ENCODE measurements at places on chromosomes 11 and 22.
A peak's percentile ranks its signal among the peaks of the same experiment; 100 is the strongest.

DNA sequence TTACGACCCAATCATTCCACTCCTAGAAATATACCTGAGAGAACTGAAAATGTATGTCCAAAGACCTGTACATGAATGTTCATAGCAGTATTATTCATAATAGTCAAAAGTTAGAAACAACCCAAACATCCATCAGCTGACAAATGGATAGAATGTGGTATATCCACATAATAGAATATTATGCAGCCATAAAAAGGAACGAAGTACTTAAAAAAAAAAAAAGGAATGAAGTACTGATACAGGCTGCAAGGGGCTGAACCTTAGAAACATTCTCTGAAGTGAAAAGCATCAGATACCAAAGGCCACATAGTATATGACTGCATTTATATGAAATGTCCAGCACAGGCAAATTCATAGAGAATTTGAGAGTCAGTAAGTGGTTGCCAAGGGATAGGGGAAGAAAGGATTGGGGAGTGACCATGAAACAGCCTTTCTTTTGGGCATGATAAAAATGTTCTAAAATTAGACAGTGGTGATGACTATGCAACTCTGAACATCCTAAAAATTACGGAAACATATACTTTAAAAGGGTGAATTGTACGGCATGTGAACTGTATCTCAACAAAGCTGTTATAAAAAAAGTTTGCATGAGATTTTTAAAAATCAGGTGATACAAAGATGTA, 1.8 kb downstream of the TPST2 start:
- DNase-seq: peak; percentile 68

DNA sequence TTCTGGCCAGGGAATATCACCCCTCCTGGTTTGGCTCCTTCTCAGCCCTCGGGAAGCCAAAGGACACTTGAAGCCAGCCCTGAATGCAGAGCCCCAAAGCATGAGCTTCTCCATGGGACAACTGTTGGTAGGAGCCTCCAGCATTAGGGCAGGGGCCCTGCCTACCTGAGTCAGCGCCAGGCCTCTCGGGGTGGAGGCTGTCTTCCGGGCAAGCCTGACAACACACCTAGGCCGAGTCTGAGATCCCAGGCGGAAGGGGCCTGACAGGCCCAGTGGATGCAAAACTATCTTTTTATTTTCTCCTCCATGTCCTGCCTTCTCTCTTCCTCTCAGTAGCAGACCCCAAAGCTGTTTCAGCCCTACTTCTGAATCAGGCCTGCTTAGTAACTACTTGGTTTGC, 27.6 kb downstream of the RCOR2 start:
- no peak for DNase-seq

GRCh38 chr22:38108561-38109319, 1.7 kb downstream of the BAIAP2L2 start:
- no peak for DNase-seq

GRCh38 chr11:129458278-129458677, 82.6 kb downstream of the BARX2 start:
- DNase-seq: no peak

DNA sequence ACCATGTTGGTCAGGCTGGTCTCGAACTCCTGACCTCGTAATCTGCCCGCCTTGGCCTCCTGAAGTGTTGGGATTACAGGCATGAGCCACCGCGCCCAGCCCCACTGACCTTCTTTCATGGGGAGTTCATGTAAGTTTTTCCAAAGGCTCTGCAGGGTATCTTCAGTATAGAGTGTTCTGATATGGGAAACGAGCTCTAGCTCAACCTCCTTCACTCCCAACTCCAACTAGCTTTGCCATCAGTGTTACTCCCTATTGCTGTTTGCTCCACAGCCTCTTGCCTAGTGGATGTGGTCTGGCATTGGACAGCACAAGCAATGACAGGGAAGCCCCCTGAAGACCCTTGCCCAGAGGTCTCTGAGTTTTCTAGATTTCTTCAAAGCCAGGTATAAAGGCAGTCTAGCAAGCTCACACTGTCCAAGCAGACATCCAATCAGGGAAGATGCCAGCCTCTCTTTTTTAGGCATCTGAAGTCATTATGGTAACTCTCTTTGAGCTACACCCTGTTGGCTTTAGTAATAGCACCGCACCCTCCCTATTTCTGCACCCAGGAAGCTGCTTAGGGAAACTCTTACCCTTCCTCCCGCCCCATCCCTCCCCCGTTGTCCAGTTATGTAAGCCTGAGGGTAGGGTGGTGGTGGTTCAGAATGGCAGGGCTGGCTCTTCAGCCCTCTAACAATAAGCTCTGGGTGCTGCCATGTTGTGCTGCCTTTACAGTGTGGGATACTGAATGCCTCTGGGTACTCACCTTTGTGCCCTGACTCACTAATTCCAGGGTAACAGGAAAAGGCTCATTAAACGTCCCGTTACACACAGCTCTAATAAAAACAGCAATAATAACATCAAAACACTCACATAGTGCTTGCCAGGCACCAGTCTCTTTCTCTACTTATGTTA, 41.4 kb upstream of the CLDN5 start:
- DNase-seq: no peak

GRCh38 chr11:59173080-59173963, 1.4 kb downstream of the DTX4 start:
- DNase-seq: peak; percentile 65

- DNase-seq: no peak
These were observed 168.5 kb upstream of the BDNF start for GRCh38 chr11:27868709-27869108.

GRCh38 chr22:29040385-29041275, 21.0 kb downstream of the C22orf31 start:
- peak; percentile 80 for DNase-seq

- DNase-seq: no peak
These were observed 210.4 kb downstream of the SNX19 start for GRCh38 chr11:130705670-130706421.

GRCh38 chr11:30244265-30244664, 13.5 kb downstream of the FSHB start:
- no peak for DNase-seq

DNA sequence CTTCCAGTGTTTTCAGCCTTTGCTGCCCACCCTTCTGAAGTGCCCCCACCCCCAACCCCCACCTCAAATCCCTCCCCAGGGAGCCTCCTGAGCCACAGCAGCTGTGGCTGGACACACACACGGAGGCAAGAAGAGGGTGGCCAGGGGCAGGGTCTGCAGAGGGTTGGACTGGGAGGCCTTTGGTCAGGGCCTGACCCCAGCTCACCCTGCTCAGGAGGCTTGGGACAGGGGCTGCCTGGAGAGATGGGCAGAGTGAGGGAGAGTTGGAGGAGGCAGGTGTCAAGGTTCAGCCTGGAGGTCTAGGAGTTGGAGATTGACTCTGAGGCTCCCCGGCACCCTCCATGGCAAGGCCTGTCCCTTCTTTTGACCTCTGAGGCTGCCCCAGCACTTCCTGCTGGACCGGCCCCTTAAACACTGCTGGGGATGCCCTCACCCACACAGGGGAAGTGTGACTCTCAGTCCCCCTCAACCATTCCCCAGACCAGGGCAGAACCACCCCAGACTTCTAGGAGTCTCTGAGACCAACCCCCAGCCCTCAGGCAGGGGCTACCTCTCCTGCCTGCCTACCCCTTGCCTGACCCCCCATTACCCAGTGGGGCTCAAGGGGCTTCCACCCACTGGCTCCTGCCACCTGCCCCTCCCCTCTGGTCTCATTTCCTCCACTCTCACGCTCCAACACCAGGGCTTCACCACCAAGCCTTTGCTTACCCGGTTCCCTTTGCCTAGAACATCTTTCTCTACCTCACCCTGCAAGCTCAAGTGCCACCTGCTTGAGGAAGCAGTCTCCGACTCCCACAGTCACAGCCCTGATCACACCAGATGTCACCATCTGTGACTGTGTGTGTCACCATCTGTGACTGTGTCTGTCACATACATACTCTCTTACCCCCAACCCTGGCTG, 8.6 kb downstream of the ARAP1 start:
- DNase-seq: no peak

- no peak for DNase-seq
These were observed 7.8 kb downstream of the PRG3 start for GRCh38 chr11:57373146-57373545.

GRCh38 chr11:65777821-65778361, 2.9 kb downstream of the AP5B1 start:
- no peak for DNase-seq

GRCh38 chr22:38214302-38215056, 12.7 kb downstream of the MAFF start:
- peak; percentile 50 for DNase-seq

GRCh38 chr22:37518509-37519267, 527 bp downstream of the CARD10 start:
- no peak for DNase-seq

GRCh38 chr11:46210133-46210636, 67.3 kb upstream of the CREB3L1 start:
- peak; percentile 95 for DNase-seq

- no peak for DNase-seq
These were observed 103.5 kb downstream of the KCNC1 start for GRCh38 chr11:17838102-17838501.

- DNase-seq: peak; percentile 67
These were observed 34.7 kb upstream of the NRIP3 start for GRCh38 chr11:9038541-9038940.

- no peak for DNase-seq
These were observed 26.6 kb downstream of the ATG16L2 start for GRCh38 chr11:72840780-72841179.

DNA sequence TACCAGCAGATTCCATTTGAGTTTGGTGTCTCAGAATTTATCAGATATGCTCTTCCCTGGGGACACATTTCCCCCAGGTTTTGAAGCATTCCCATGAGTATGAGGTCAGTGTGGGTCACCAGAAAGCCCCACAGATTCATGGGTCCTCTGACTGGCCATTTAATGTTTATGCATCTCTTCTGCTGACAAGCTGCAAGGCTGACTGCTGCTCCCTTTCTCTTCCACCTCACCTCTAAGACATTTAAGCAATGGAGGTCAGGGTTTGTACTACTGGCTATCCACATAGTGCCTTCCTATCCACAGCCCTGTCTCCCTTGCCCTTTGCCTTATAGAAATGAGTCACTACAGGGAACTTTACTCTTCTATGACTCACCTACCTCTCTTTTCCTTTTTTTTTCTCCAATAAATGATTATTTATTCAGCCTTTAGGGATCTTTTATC, 106.0 kb upstream of the TIMP3 start:
- peak; percentile 46 for DNase-seq

- no peak for DNase-seq
These were observed 26.5 kb downstream of the SGSM3 start for GRCh38 chr22:40396882-40397281.

GRCh38 chr22:38468443-38469305, 778 bp downstream of the KDELR3 start:
- no peak for DNase-seq

DNA sequence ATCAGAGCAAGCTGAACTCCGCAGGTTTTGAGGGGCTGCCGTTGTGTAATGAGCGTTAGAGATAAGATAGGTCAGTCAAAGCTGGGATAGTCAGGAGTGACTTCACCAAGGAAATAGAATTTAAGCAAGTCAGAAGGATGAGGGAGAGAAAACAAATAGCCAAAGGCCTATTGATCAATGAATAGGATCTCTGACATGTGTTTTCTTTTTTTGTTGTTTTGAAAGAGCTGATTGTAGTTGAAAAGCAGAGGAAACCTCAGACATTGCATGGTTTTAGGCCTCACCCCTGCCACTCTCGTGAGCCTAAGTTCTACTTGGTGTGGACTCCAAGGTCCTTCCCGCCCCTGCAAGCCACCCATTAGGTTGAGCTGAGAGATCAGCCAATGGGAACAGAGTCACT, 3.2 kb downstream of the EIF3L start:
- DNase-seq: no peak

GRCh38 chr11:43123443-43123842, 188.4 kb upstream of the API5 start:
- no peak for DNase-seq

GRCh38 chr11:36123336-36124101, 165.7 kb downstream of the COMMD9 start:
- no peak for DNase-seq

- no peak for DNase-seq
These were observed 219.2 kb downstream of the TENM4 start for GRCh38 chr11:79221444-79222130.

DNA sequence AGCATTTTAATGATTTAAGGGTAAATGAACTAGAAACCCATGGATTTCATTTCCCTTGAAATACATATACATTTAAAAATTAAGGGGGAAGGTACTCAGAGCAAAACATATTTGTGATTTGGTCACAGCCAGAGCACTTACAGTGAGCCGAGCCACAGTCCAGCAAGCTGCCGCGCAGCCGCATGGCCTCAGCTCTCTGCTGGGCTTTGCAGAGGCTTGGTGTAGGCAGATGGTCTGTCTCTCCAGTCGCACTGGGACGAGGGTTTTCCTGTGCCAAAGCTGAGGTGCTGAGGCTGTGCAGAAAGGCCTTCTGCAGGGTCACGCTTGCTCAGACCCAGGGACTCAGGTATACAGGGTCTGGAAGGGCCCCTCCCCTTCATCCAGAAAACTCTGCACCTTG, 367.3 kb downstream of the OPCML start:
- no peak for DNase-seq

DNA sequence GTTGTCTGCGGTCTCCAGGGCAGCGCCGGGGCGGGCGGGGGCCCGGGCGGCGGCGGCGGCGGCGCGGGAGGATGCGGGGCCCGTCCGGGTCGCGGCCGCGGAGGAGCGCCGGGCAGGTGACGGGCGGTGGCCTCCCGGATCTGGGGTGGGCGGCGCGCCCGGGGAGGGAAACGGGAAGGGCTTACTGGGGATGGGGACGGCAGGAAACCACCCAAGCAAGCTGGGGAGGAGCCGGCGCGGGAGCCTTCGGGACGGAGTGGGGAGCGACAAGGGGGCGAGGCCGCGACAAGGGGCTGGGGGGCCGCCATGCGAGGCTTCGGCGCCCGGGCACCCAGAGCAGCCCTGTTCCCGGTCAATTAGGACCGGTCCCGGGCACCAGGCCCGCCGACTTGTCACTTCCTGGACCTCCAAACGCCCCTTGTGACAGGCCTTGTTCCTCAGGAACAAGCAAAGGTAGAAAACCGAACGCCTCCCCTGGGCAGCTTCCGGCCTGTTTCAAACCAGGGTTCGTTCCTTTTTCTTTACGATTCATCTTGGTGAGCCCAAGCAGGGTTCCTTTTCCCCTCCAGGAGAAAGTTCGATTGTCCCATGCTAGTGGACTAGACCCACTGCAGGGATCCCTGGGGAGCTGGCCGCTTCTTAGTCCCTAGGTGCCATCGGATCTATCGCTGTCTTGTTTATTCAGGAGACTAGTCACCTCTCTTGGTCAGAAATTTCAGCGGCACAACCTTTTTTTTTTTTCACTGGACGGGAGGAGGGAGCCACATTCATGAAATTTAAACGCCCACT, 492 bp downstream of the JHY start:
- DNase-seq: peak; percentile 53

DNA sequence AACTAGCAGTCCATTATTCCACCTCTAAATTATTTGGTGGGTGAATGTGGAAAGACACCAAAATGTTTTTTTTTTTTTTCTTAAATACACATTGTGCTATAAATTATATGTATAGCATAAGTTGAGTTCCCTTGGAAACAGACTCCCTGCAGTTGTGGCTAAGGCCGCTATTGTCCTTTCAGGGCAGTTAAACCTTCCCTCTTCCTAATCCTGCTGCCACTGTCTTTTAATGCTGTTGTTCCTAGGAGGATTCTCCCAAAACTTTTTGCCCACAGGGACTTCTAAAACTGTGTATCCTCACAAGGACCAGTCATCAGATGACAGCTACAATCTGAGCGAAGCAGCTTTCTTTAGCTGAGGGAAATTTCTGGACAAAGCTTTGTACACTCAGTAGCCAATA, 478.9 kb upstream of the CHORDC1 start:
- no peak for DNase-seq

GRCh38 chr11:9840460-9841004, 176.7 kb downstream of the SWAP70 start:
- DNase-seq: no peak

All from suppressor macrophage treated with lipopolysaccharide for 4 hours (primary cell).